ENCODE measurements at places on chromosomes 7 and 10. TPM values are rescaled to one million over a fixed set of nuclear protein-coding genes. Genes with fewer than 3 reads are reported as not detected.

DNA sequence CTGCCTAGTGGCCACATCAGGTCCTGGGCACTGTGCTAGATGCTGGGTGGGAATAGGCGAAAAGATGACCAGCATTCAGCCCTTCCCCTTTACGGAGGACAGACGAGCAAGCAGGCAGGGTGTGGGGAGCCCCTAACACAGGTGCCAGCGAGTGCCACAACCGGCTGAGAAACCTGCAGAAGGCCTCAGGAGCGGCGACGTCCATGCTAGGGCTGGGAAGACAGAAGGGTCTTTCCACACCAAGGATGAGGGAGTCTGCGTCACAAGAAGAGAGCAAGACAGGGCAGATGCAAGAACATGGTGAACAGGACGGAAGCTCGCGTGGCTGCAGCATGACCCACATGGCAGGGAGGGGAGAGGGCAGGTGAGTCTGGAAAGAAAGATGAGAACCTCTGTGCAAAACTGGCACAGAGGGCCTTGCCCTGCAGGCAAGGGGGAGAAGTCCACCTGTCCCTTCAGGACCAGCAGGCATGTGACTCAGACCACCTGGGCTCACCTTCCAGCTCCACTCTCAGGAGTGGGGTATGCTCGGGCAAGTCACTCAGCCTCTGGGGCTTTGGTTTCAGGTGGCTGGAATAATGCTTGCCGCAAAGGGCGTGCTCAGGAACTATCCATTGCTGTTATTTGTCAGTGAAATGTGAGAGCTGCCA is 36.6 kb downstream of the KCNH2 start:
- H3K27me3 ChIP-seq = no peaks in the 10 kb centered on the region
- H3K4me1 ChIP-seq = no peaks in the 10 kb centered on the region
- H3K27ac ChIP-seq = no peak overlapping the region
- no peak overlapping the region for H3K4me3 ChIP-seq
- no peaks in the 10 kb centered on the region for H3K36me3 ChIP-seq

DNA sequence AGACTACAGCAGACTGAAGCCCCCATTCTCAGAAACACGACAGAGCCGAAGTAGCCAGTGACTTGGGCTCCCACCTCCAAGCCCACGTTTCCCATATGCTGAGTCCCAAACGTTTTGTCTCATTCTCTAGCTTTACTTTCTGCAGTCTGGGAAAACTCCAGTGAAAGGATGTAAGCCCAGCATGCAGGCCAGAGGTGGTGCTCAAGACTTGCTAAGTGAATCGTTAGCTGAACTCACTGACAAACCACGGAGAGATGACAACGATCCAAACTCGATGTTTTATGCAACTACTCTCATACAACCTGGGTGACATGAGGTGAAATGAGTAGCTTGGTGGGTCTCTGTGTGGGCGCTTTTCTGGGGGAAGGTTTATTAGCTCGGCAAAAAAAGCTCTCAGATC is 731.8 kb downstream of the SUGCT start:
- H3K36me3 ChIP-seq = no peaks in the 10 kb centered on the region
- H3K27me3 ChIP-seq = no peaks in the 10 kb centered on the region
- H3K27ac ChIP-seq = no peak overlapping the region
- DNase-seq = peak; percentile 29
- no peak overlapping the region for H3K4me3 ChIP-seq

DNA sequence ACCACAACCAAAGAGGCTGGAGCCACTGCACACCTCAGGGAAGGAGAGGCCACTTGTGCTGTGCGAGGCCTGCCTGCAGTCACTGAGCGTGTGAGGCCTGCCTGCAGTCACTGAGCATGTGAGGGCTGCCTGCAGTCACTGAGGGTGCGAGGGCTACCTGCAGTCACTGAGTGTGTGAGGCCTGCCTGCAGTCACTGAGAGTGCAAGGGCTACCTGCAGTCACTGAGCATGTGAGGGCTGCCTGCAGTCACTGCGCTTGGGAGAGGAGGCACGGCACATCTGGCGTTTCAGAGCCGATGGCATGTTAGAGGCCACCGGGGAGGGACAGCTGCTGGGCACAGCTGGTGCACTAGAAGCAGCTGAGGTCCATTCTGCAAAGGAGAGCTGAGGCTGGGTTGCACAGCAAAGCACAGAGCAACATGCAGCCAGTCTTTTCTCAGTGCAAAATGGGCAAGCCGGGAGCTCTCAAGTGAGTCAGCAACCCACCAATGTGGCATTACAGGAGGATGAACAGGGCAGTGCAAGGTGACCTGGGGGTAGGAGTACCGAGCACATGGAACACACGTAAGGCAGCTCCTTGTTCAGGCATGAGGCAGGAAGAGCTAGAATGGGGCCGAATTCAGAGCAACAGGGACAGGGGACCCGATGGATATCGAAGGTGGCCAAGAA is 540.1 kb downstream of the PTPRN2 start:
- no peak for DNase-seq
- H3K4me3 ChIP-seq = no peak overlapping the region
- no peaks in the 10 kb centered on the region for H3K27me3 ChIP-seq
- no peaks in the 10 kb centered on the region for H3K4me1 ChIP-seq
- H3K36me3 ChIP-seq = no peaks in the 10 kb centered on the region
- H3K27ac ChIP-seq = no peak overlapping the region

SLC16A9 gene
- 6.0 TPM for polyA plus RNA-seq

EIF5AL1 gene
- 21.4 TPM for polyA plus RNA-seq

All from GM23338 (cell line).